GM04504 (cell line): ENCODE measurements at places on chromosomes 4 and X.

DNA sequence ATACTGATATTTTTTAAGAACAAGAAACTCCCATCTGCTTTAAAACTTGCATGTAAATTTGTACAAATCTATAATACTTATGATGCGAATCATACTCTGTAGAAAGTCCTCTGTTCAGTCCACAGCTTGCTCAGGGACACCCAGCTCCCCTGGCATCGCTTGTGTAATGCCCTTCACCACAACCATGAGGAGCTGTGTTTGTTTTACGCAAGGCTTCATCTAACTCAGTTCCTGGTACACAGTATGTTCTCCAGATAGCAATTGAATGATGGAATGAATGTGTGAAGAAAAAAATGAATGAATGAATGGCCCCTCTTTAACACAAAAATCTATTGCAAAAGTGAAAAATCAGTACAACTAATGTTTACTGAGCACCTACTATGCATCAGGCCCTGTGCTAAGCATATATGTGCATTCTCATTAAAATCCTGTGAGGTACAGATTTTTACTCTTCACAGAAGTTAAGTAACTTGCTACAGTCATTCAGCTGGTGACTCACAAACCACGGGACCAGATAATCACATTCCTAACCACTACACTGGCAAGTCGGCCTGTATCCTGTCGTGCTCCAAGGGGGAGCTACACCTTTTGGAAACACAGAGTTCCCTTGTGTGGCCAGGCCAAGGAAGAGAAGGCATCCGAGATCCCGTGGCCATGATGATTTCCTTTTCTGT lies 58.7 kb upstream of the KDR start:
- DNase-seq: peak; percentile 71

- no peak for DNase-seq
These were observed 329.1 kb downstream of the AR start for GRCh38 chrX:67872958-67873357.

DNA sequence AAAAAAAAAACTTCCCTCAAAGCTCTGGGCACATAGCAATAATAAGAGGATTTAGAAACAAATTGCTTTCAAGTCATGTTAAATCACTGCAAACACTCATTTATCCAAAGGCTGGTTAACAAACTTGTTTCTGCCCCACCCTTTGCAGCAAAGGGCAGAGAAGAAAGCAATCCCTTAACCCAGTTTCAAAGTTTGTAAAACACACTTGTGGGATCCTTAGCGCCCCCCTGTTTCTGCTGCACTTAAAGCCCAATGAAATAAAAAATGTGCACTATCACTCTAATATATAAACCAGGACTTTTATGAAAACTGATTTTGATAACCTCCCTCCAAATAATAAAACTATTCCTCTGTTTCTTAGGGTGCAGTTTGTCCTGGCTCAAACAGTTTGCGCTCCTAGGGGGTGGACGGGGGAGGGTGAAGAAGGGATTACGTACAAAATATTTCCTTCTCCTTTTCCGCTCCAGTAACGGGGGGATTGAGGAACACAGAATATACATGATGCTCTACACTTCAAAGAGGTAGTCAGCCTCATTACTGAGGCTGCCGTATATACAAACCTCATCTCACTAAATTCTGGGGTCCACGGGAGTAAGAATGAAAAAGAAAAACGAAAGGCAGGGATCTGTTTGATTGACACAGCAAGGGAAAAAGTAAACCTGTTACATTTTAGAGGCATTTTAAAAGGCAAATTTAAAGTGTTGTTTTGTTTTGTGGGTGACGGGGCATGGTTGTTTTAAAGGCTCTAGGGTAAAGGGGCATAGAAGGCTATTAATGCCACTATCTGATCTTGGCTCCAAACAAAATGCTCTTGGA lies 3.1 kb upstream of the PCDH10 start:
- DNase-seq: no peak

DNA sequence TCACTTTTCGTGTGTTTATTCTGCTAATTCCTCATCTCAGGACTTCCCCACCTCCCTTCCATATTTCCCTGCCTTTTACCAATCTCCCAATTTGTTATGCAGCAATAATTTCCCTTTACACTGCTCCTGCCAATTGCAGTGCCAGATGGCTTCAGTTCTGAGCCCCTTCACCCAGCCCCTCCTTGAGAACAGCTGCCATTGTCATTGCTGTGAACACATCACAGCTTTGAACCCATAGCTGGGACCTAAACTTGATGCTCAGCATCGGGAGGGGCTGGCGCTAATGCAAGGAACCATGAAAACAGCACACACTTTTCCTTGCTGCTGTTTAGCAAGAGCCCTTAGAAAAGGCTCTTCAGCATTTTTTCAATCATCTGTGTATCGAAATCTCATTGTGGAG lies 104.9 kb downstream of the ALPK1 start:
- DNase-seq: no peak

GRCh38 chr4:106303548-106304281 lies 12.3 kb downstream of the TBCK start:
- DNase-seq: no peak

DNA sequence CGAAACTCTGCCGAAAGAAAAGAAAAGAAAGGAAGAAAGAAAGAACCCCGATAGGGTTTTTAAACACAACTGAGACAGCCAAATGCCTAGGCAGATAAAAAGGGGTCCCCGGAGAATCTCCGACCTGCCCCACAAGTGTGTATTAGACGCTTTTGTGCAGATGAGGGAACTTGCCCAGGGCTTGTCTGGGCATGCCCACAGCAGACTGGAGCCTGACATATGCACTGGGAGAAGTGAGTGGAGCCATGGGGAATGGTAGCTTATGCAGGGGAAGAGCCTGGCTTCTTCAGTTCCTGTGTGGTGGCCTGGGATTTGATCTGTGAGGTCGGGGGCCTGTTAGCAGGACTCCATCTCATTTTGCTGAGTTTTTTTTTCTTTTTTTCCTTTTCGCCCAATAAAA lies 199.0 kb downstream of the GPC3 start:
- no peak for DNase-seq

GRCh38 chrX:149129767-149130166 lies 375.3 kb downstream of the IDS start:
- DNase-seq: no peak

GRCh38 chr4:110667670-110668069 lies 44.8 kb upstream of the PITX2 start:
- DNase-seq: no peak

GRCh38 chrX:10016519-10017132 lies 49.5 kb downstream of the CLDN34 start:
- DNase-seq: no peak

- DNase-seq: no peak
These were observed 15.8 kb downstream of the BCAP31 start for GRCh38 chrX:153708415-153708814.

- no peak for DNase-seq
These were observed 2.9 kb downstream of the SMIM20 start for GRCh38 chr4:25916870-25917269.

- DNase-seq: no peak
These were observed 64.4 kb downstream of the SLC9A6 start for GRCh38 chrX:136049608-136050007.

GRCh38 chrX:79371640-79372039 lies 4.5 kb upstream of the ITM2A start:
- DNase-seq: no peak

DNA sequence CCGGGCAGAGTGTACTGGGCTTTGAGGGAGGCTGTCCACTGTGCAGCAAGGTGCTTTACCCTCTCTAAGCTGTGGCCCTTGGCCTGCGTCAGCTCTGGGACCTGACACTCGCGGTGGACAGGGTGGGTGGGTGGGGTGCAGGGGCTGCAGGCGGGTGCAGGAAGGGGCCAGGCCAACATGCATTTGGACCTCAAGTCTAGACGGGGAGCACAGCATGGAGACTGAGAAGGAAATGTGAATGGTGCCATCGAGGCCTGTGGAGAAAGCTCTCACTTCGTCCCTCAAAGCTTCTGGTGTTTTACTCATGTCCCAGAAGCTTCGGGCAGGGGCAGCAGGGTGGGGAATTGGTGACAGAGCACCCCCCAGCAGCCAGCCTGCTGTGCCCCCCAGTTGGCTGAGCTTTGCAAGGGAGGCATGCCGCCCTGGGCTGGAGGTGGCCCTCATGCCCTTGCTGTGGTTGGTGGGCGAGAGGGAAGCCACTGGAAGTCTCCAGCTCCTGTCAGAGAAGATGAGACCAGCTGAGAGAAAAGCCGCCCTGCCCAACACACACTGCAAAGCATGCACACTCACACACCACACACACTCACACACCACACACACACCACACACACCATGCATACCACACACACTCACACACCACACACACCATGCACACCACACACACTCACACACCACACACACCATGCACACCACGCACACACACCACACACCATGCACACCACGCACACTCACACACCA lies 12.3 kb downstream of the PNMA6E start:
- no peak for DNase-seq

DNA sequence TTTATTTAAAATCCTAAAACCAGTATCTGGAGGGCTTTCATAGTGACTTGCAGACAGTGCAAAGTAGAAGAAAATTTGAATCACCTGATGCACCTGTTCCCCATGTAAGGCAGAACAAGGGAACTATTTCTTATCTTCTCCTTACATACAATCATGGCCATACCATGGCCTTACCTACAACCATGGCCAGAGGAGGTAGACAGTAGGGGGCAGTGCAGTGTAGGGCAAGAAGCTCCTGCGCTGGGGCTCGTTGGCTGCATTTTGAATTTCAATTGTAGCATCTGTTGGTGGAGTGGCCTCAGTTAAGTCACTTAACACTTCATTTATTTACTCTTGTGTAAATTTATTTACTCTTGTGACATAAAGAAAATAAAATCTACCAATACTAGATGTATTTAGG lies 33.0 kb downstream of the GALNTL6 start:
- peak; percentile 32 for DNase-seq

DNA sequence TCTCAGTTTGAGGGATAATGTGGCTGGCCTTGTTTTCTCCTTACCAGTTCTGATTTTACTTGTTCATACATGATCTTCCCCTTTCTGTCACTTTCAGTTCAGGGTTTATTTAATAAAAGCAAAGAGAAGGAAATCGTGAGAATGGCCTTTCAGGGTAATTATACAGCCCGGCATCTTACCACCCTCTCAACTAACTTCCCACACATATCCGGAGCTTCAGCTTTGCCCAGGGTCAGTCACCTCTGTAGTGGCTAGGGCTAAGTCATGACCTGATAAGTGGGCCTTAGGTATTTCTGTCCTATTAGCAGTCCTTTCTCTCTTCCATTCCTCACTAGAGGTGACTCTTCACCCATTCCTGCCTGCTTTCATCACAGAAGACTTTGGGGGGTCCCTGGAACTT lies 15.8 kb downstream of the TRPC5 start:
- DNase-seq: no peak

GRCh38 chr4:98566361-98567008 lies 91.9 kb downstream of the TSPAN5 start:
- no peak for DNase-seq

DNA sequence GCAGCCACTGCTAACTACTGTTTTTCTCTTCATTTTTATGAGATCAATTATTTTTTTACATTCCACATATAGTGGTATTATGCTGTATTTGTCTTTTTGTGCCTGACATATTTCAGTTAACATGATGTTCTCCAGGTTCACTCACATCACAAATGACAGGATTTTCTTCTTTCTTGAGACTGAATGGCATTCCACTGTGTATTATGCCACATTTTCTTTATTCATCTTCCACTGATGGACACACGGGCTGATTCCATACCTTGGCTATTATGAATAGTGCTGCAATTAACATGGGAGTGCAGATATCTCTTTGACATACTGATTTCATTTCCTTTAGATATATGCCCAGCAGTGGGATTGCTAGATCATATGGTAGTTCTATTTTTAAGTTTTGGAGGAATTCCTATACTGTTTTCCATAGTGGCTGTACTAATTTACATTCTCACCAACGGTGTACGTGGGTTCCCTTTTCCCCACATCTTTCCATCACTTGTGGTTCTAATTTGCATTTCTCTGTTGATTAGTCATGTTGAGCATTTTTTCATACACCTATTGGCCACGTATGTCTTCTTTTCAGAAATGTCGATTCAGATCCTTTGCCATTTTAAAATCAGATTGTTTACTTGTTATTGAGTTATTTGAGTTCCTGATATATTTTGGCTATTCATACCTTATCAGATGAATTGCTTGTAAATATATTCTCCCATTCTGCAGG lies 14.9 kb upstream of the ZCCHC4 start:
- DNase-seq: no peak

DNA sequence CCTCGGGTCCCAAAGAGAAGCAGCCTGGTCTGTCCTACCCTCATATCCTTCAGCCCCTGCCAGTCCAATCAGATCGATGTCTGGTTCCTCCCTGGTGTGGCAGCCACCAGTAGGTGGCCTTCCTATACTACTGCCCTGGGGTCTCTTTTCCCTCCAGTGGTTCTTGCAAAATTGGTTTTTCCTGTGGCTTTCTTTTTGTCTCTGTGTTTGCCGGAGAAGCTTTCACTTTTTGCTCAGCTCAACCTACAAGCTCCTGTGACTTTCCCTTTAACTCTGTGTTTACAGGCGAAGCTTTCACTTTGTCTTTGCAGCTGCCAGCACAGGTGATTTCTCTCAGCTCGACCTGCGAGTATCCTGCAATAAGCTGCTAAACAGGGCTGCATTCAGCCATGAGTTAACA lies 46.8 kb downstream of the UGT2A3 start:
- DNase-seq: no peak

DNA sequence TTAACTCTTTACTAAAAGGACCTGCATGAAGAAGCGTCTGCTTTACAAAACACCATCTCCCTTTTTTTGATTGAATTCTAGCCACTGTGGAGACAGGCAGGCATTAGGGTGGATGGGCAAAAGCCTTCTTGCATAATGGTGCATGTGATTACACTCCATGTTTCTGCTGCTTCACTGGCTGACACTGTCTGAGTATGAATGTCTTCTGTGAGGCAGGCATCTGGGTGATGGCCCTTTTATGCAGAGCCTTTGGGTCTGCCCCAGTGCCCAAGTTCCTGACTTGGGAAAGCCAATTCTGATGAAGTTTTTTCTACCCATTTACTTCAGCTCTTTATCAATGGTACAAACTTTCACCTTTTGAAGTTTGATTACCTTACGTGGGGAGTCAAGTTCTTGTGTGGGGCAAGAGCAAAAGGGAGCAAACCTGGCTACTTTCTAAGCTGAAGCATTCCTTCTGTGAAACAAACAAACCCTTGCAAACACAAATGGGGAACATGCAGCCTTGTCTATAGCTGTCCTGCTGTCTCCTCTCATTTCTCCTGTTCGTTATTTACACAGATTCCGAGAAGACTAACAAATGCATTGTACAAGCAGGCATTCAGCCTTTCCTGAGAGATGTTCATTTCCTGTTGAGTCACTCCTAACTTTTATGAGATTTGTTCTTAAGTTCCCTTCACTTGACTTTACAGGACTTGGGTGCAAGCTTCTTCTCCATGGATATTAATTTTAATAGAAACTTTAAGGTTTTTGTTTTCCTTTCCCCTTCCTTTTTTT lies 301.9 kb downstream of the TLL1 start:
- DNase-seq: no peak

- no peak for DNase-seq
These were observed 831.1 kb upstream of the PABPC4L start for GRCh38 chr4:135032670-135033069.

GRCh38 chr4:7018281-7018680 lies 24.9 kb upstream of the TADA2B start:
- no peak for DNase-seq

GRCh38 chr4:169005453-169006099 lies 4.5 kb downstream of the CBR4 start:
- no peak for DNase-seq
